ENCODE measurements at places on chromosomes 7 and 10.

GRCh38 chr7:148849393-148850098, 34.5 kb downstream of the EZH2 start:
- DNase-seq: no peak

GRCh38 chr7:114627231-114627630, 212.6 kb downstream of the FOXP2 start:
- no peak for DNase-seq

DNA sequence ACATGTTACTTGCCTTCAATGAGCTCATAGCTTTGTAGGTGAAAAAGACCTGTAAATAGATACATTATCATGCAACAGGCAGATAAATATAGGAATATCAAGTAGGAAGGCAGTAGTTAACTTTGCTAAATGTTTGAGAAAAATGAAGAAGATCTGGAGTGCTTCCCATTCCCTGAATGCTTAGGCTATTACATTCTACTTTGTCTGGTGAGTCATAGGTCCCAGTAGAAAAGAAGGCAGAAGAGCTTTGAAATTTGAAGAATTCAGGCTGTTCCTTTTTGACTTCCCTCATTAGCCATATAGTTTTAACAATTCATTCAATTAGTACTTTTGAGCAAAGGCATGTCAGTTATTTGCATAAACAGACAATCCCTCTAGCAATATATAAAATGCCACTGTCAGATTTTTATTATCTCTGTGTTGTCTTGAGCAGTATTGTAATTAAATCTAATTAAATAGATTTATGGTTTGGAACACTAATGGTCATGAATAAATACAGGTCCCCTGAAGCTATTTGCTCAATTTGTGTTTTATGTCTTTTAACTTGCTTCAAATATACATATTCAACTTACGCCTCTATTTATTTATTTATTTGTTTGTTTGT, 875.0 kb downstream of the REEP3 start:
- no peak for DNase-seq

- no peak for DNase-seq
These were observed 27.7 kb downstream of the MMRN2 start for GRCh38 chr10:86929468-86930380.

DNA sequence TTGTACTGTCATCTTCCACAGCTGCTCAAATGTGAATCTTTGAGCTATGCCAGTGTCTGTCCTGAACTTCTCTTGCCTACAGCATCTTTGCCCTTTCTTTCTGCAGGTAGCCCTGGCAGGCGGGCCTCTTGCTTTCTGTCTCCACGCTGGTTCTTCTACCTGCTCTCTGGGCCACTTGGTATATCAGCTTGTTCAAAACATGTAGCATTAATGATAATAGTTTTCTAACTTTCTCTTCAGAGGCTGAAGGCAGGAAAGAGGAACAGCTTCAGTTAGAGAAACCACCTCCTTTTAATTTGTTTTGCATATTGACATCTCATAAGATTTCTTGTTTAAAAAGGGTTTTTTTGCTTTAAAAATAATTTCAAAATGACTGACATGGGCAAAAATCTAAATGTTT, 923 bp upstream of the FGL2 start:
- no peak for DNase-seq

DNA sequence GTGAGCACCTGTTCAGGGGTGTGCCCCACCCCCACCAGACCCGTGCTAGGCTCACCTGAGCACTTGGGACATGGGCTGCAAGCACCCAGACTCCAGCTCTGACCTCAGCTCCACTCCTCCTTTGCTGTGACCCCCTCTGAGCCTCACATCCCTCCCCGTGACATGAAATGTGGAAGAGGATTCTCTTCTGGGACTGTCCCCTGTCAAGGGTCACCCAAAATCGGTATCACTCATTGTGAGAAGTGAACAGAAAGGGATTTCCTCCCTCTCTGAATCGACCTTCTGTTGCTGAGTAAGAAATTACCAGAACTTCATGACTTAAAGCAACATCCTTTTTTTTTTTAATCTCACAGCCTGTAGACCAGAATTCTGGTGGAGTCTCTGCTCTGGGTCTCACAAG, 6.2 kb upstream of the CHST15 start:
- no peak for DNase-seq

DNA sequence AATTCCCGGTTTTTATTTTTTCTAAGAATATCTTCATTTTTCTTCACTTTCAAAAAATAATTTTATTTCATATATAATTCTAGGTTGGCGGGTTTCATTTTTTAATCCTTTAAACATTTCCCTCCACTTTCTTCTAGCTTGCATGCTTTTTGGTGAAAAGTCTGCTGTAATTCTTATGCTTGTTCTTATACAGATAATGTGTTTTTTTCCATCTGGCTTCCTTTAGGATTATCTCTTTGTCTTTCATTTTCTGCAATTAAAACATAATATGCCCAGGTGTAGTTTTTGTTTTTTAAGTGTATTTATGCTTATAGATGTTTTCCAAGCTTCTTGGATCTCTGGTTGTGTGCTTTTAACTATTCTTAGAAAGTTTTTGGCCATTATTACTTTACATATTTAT, 341.3 kb upstream of the SEMA3C start:
- no peak for DNase-seq

DNA sequence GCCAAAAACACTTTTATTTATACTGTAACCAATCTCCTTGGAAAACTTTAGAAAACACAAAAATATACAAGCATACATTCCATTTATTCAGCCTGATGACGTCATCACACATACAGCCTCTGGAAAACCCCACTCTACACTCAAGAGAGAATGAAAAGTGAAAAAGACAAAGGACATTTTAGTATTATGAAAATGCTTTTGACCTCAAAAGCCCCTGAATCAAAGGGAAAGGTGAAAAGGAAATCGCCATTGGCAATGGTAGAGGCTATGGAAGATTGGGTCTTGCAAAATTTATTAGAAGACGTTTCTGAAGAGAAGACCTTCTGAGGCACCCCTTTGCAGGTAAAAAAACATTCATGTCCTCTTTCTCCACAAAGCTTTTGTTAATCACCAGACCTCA, 82.9 kb upstream of the STRIP2 start:
- DNase-seq: no peak

DNA sequence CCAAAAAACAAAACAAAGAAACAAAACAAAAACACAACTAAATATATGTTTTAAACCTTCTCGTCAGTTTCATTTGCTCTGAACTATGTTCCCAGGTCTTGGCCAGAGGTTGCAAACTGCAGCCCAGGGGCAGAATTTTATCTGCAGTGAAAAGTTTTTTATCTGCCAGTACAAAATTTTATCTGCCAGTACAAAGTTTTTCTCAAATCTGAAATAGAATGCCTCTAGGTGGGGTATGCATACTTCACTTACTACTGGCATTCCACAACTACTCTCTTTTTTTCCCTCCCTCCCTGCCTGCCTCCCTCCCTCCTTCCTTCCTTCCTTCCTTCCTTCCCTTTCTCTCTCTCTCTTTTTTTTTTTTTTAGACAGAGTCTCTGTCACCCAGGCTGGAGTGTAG, 9.4 kb upstream of the CLDN3 start:
- no peak for DNase-seq

- no peak for DNase-seq
These were observed 86.0 kb upstream of the FGFR2 start for GRCh38 chr10:121684276-121684675.

- no peak for DNase-seq
These were observed 817.5 kb downstream of the NXPH1 start for GRCh38 chr7:9250876-9251275.

- DNase-seq: no peak
These were observed 69.7 kb upstream of the PPP1R3C start for GRCh38 chr10:91702620-91703019.

GRCh38 chr7:20438694-20439376, 108.1 kb downstream of the ITGB8 start:
- DNase-seq: no peak

- peak; percentile 13 for DNase-seq
These were observed 49.1 kb upstream of the CDC14C start for GRCh38 chr7:48875045-48875916.

- DNase-seq: no peak
These were observed 336.6 kb upstream of the MKI67 start for GRCh38 chr10:128462844-128463243.

GRCh38 chr7:128065872-128066271, 34.6 kb upstream of the LRRC4 start:
- no peak for DNase-seq

DNA sequence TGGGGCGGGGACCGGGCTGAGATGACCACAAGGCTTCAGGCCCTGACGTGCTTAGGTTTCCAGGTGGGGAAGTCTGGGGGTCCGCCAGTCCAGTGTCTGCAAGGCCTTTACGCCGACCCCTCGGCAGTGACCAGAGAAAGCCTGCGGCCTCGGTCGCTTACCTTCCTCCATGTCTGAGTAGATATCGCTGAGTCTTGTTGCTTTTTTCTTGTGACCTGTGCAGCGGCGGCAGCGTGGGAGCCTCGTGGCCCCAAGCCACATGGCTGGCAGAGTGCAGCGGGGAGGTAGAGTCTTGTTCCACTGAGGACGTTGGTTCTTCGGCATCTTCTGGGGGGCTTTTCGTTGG, 329 bp downstream of the NOLC1 start:
- DNase-seq: no peak

DNA sequence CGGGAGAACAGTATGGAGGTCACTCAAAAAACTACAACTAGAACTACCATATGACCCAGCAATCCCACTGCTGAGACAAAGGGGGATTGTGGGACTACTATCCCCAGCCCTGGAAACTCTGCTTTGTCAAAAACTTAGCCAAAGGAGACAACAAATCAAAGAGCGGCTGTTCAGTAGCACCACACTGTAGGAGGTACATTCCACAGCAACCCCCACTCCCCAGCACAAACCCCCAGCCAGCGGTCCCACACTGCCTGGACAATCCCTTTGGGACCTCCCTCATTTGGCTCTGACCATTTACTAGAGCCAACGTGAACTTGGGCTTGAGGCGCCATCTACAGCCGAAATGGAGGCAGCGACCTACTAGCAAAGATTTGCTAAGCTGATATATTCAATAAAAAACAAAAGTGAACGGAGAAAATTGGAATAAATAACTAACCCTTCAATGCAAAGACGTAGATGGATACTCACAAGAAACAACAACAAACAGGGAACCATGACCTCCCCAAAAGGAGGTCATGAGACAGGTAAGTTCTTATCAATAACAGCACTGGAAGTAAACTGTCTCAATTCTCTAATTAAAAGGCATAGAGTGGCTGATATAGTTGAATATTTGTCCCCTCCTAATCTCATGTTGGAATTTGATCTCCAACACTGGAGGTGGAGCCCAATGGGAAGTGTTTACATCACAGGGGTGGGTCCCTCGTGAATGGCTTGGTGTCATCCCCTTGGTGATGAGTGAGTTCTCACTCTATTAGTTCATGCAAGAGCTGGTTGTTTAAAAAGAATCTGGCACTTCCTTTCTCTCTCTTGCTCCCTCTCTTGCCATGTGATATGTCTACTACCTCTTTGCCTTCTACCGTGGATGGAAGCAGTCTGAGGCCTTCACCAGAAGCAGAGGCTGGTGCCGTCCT, 119.0 kb upstream of the KCNMA1 start:
- no peak for DNase-seq

DNA sequence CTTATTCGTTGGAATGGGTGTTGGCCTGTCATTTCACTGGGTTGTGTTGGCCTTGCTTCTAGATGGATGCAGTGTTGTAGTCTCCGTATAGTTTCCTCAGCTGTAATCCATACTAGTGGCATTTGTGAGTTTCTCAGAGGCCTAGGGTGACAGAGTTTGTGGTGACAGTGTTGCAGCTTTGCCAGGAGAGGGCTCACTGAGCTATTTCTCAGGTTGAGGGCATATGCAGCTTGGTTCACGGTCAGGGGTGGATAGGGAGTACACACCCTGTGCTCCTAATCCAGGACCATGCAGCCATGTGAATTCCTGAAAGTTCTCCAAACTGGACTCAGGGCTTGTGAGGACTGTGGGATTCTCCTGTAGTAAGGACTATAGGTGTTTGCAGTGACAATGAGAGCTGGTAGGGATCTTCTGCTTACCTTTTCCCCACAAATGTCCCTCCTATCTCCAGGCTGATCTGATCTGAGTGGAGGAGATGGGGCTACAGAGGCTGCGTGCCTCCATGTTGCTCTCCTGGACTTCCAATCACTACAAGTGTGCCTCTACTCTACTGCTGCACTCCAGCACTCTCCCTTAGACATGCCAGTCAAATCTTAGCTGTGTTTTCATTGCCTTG, 229.0 kb downstream of the STK31 start:
- DNase-seq: peak; percentile 6

DNA sequence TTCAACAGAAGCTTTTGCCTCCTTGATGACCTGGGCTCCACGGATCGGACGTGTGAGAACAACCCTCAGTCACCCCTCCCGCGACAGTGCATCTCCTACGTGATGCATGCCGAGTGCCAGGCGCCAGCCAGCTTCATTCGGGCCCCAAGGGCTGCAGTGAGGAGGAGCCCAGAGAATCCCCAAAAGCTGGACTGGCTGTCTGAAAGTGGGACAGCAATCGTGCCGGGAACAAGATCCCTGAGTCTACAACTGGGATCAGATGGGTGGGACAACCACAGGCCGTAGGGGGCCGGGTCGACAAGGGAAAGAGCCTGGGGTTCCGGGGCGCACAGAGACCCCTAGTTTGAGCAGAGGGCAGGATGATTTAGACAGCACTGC, 27.2 kb downstream of the EBF3 start:
- DNase-seq: no peak

GRCh38 chr7:44431091-44431608, 59.3 kb downstream of the NUDCD3 start:
- DNase-seq: no peak

DNA sequence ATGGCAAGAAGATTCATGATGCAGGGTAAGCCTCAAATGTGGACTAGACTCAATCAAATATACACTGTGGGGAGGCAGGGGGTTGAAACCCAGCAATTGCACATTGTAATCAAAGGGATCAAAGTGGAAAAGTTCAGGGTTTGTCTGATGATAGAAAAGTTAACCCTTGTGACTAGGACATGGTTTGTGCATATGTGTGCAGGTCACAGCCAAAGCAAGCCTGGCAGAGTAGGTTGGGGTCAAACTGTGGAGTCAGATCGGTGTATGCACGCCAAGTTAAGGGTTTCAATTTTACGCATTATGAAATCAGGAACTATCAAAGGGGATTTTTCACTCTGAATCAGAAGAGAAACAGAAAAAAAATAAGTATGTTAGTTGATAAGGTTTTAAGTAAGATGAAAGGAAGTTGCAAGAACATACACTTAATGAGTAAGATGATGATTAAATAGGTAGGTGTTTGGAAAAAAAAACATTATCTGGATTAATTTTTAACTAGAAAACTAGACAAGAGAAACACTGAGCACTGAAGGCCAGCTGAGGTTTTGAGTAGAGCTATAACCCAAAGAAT, 188.3 kb downstream of the DGKB start:
- DNase-seq: no peak

Measured in NCI-H1048 (cell line).